ENCODE measurements at places on chromosomes 3 and 15.

DNA sequence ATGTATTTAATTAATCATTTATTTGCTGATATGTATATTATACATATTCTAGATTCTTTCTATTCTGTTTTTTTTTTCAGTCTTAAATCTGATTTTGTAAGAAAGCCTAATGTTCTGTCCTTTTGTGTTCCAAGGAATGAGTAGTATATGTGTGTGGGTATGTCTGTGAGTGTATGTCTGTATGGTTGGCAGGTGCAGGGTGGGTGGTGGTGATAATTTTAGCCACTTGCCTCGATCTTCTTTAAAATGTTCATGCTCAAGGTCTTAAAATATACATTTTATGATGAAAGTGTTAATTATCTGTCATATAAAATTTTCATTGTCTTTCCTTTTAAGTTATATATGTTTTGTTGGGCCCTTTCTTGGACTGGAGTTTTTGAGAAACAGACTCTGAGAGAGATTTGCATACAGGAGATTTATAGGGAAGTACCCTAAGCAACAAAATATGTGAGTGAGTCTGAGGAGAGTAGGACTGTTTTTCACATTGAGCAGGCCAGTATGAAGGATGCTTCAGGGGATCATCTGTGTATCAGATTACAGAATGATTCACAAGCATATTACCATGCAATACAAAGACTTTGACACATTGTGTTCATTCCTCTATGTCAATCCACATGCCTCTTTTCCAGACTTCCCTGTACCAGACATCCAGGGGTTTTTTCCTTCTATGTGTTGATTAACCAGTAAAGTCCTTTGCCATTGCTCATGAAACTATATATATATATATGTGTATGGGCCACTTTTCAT is 211.0 kb upstream of the DPPA4 start:
- DNase-seq = no peak

DNA sequence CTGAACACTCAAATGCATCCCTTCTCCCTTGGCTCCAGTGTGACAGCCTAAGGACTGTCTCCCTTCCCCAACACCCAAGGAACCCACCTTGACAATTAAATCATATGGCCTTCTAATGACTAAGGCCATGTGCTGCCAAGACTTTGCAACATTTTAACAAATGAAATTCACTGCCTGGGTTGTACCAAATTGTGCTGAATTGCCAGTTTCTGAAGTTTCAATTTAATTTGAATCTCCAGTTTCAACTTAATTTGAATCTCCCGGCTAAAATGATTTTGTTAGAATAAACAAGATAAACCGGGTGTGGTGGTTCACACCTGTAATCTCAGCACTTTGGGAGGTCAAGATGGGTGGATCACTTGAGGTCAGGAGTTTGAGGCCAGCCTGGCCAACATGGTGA is 72.4 kb upstream of the RAP2B start:
- DNase-seq = no peak

DNA sequence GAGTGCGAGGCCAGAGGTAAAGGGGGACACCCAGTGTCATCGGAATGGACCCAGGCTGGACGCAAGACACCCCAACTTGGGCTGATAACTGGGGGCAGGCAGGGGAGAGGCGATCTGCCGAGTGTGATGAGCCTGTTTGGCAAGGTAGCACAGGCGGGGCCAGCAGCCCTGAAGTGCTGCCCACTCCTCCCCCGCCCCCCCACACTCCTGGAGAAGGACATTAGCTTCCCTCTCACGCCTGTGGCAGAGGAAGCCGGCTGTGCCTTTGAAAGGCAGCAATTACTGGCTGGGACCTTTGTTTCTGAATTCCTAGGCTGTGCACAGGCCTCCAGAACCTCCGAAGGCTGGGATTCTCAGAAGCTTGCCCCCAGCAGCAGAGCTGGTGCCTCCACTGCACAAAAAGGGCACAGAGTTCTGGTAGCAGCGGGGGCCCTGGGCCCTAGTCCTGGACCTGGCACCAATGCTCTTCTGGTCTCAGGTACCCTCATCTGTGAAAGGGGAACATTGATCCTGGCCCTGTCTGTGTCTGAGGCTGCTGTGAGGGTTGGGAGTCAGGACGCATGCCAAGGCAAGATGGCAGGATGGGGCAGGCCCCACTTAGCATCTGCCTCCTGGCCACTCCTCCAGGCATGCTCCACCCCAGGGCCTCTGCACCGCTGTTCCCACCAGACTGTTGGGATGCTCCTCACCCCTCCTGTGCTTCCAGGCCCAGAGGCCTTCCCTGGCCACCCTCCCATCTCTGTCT is 28.6 kb downstream of the IQSEC1 start:
- DNase-seq = no peak

DNA sequence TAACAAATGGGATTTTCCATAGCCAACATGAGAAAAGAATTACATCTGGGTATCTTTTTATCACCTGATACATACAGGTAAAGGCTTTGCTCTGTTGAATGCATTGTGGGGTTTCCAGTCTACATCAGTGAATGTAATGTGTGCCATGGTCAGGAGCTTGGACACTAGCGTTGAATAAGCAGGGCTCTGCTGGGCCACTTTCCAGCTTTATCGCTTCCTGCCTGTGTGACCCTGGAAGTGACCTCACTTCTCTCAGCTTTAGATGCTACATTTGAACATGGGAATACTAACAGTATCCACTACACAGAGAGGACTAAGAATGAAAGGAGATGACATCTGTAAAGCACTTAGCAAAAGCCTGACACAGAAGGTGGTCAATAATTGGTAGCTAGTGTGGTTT is 40.1 kb downstream of the TTC23 start:
- DNase-seq = no peak

GRCh38 chr3:53691349-53691748 is 154.9 kb downstream of the CHDH start:
- DNase-seq = no peak

GRCh38 chr3:31185062-31185357 is 290.5 kb upstream of the GADL1 start:
- no peak for DNase-seq

GRCh38 chr3:186540221-186540834 is 3.9 kb downstream of the CRYGS start:
- peak; percentile 62 for DNase-seq

GRCh38 chr3:29171043-29171990 is 109.6 kb upstream of the RBMS3 start:
- DNase-seq = no peak

DNA sequence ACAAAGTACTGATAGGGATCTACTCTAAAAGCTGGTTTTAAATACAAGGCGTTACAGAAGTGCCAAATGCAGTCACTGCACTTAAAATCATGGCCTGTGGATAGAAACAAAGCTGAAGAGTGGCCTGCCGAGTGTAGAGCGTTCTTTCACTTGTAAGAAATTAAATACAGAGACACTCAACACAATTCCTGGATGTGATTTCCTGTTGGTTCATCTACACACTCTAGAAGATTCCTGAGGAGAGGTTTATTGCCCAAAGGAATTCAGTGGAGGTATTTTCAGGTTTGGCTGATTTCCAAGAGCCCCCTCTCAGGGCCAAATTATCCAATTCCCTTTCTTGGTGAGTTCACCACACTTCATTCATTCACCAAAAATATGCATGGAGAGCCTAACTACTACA is 200.3 kb upstream of the IL12A start:
- DNase-seq = no peak

DNA sequence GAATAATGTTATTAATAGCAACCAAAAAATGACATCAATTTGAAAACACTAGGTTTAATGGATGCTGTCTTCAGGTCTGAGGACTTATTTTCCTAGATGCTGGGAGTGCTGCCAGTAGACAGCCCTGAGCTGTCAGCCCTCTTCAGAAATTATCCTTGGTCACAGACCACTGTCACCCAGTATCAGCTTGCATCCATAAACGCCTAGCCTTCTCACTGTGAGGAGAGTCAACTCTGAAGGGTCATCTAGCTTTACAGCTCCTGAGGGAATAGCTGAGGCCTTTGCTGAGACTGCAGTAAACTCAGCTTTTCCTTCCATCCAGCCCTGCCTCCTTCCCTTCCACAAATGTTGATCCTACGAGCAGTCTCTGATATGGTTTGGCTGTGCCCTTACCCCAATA is 19.4 kb upstream of the MNS1 start:
- DNase-seq = no peak

- DNase-seq = no peak
Observed at GRCh38 chr3:97105989-97106651, 291.7 kb downstream of the EPHA6 start.

DNA sequence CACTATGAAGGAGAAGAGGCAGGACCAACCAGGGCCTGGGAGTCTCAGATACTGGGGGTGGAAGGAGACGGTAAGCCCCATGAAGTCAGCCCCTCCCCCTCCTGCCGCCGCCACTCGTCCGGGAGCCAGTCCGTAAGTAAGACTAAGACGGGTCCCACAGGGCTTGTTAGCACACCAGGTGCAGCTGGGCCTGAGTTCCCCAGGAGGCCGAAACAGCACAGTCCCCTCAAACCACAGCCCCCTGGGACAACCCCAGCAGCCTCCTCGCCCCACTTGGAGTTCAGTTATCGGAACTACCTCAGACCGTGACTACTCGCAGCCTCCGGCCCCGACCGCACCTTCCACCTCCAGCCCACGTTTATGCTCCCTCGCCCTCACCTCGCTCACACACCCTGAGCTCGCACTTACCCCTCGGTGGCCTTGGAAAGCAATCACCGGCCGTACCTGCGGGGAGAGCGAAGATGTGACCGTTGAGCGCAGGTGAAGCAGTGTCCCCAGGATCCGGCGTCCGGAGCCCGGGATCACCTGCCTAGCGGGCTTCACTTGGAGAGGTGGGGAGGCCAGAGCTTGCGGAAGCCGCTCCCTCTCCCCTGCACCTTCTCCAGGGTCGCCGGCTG is 557 bp downstream of the ELL3 start:
- DNase-seq = no peak

GRCh38 chr3:86887876-86888275 is 103.1 kb downstream of the VGLL3 start:
- DNase-seq = no peak

DNA sequence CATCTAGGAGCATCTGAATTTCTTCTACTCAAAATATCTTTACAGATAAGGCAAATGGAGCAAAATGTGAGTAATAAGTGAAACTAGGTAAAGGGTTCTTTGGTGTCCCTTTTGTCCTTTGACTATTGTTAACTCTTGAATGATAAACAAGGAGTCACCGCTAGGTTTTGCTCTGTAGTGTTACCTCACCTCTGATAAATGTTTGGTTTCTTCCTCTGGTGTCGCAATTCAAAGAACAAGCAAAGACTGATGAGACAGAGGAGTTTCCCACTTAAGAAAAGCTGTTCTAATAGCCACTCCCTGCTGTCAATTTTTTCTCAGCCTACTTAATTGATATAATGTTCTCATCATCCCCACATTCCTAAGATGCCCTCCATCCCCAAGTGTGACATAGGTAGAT is 925.9 kb downstream of the IGSF11 start:
- DNase-seq = no peak

- DNase-seq = no peak
Observed at GRCh38 chr3:188491276-188491687, 337.3 kb downstream of the LPP start.

DNA sequence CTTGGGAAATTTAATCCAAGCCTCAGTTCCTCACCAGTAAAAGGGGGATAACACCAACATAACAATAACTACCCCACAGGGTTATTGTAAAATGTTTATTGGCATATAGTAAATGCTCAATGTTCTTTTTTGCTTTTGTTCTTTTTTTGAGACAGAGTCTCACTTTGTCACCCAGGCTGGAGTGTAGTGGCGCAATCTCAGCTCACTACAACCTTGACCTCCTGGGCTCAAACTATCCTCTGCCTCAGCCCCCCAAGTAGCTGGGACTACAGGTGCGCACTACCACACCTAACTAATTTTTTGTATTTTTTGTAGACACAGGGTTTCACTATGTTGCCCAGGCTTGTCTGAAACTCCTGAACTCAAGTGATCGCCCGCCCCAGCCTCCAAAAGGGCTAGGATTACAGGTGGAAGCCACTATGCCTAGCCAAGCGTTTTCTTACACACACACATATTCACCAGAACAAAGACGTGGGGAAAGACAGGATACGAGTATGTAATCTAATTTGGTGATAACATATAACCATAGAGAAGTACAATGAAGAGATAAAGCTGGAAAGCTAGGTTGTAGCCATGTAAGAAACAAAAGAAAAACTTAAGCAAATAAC is 11.7 kb downstream of the STAG1 start:
- no peak for DNase-seq

DNA sequence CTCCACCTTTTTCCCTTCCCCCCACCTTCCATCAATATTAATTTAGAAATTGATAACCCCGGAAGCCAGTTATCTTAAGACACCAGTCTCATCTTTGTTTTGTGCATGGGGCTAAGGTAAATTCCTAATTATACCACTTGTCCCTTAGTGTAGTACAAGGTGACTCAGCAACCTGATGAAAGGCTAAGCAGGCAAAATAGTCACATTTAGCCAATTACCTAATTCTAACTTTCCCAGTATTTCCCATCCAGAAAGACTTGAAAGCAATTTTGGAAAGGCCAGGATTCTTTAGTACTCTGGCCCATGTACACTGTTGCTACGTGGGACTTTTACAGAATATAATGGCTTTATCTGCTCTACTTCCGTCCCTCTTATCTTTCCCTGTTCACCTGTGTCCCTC is 72.6 kb downstream of the SETD5 start:
- DNase-seq = no peak

GRCh38 chr3:39639344-39640236 is 169.8 kb upstream of the MYRIP start:
- no peak for DNase-seq

DNA sequence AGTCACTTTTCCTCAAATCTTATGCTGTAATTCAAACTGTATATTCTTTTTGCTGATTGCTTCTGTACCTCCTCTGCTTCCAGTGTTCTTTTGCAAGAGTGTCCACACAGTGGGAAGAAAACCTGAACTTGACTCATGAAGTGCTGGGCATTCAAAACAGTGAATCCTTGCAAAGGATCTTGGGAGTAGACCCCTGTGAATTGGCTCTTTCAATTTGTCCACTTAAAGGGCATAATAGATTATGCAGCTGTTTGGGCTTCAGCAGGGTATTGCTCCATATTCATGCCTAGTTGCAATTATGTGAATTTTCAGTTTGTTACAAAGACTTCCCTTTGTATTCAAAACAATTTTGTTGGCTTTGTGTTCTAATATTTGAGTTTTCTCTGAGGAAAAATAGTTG is 11.4 kb downstream of the ZFAND6 start:
- no peak for DNase-seq

GRCh38 chr3:134369861-134370596 is 4.2 kb downstream of the AMOTL2 start:
- no peak for DNase-seq

DNA sequence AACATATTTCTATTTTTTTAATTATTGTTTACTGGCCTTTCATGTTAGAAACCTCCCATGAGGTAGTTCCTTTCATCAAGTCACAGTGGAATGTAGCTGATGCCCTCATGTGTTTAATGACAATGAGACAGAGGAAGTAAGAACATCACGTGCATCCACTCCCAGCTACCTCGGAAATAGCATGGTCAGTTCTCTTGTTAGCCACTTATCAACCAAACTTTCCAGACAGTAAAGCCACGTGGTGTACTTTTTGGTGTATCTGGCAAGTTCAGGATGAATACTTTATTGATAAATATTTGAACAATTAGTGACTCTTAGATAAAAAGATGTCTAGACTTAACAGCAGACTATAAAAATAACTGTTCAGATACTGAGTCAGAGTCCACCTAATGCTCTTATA is 781.7 kb downstream of the MECOM start:
- no peak for DNase-seq

Data from stimulated activated CD4-positive, alpha-beta T cell treated with anti-CD3 and anti-CD28 coated beads, Interleukin-1b, Interleukin-23, amount 100 ng/mL, for 24 hours (primary cell).